Keratinocyte (primary cell): ENCODE measurements at places on chromosomes 13 and 19.

GRCh38 chr19:52961981-52962380, 700 bp downstream of the ZNF816 start:
- no peak for DNase-seq

- no peak for DNase-seq
Observed at GRCh38 chr19:46181388-46181779, 33.3 kb downstream of the IGFL2 start.

DNA sequence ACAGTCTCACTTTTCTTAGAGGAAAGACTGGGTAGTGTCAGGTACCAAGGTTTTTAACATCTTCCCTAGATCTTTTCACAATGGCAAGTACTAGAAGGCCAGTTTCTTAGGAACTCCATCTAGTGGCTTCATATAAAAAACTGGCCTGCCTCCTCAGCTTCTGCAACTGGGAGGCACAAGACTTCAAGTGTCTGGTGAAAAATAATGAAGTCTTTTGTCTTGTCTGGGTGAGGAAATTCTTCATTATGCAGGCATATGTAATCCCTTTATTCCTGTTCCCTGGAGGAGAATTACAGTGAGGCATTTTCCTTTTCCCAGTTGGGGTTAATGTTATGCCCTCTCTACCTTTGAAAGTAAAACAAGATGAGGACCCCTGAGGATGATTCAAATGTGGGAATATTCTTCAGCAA, 300.5 kb downstream of the NALCN start:
- DNase-seq, result no peak

GRCh38 chr19:27717825-27718224, 1495.1 kb downstream of the UQCRFS1 start:
- DNase-seq, result no peak

- no peak for DNase-seq
Observed at GRCh38 chr19:52599241-52599640, 29.2 kb downstream of the ZNF701 start.

GRCh38 chr19:58044391-58044790, 10.6 kb downstream of the ZSCAN1 start:
- DNase-seq, result no peak

GRCh38 chr13:39875111-39875987, 219.9 kb downstream of the COG6 start:
- DNase-seq, result no peak

DNA sequence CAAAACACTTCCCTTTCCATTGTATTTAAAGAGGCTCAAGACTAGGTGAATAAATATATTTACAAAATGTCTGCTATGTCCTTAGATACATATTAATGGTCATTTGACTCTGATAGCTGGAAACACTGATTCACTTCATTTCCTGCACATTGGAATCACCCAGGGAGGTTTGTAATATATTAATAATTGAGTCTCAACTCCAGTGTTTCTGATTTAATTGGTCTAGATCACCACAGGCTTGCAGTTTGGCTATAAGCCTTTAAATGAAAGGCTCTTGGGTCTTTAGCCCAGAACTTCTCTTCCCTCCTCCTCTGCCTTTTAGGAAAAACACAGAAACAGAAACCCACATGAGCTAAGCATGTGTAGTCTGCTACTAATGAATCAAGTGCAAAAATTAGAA, 378.0 kb downstream of the TBC1D4 start:
- no peak for DNase-seq

DNA sequence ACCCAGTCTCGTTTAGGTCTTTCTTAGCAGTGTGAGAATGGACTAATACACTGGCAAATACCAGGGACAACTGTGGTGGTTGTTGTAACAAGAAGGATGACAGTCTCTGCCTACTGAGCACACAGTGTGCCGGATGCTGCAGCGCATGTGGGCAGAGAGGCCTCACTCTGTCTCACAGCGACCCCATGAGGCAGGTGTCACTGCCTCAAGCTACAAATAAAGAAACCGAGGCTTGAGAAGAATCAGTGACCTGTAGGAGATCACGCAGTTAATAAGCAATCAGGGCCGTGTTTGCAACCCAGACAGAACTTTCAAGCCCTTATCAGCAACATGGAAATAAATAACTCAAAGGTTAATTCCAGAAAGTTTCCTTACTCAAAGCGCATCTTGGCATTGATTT, 40.5 kb upstream of the GAS6 start:
- no peak for DNase-seq

- DNase-seq, result peak; percentile 59
Observed at GRCh38 chr13:49444524-49445395, 686 bp downstream of the SETDB2 start.

GRCh38 chr19:10289836-10290356, at the start of gene ICAM5:
ICAM5 (plus strand) TSS chr19:10289952; CDS start chr19:10290044, 92 bp downstream.
- no peak for DNase-seq

GRCh38 chr13:93745884-93746283, 519.3 kb downstream of the GPC6 start:
- DNase-seq, result no peak

GRCh38 chr13:98778749-98779148, 26.3 kb upstream of the SLC15A1 start:
- no peak for DNase-seq

DNA sequence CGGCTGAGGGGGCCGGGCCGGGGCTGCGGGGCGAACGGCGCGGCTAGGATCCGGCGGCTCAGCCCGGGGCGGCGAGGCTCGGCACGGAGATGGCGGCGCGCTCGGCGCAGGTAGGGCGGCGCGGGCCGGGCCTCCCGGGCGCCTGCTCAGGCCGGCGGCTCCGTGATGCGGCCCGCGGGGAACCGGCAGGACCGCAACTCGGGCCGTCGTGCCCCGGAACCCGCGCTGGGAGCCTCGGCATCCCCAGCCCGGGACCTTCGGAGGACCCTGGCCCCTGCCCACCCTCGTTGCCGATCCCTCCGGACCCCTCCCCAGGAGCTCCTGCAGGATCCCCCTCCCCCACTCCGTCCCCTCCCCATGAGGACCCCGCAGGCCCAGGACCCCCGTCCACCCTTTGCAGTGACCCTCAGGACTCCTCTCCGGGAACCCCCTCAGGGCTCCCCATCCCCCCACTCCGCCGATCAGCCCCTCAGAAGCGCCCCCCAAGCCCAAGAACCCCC, 304 bp downstream of the EVI5L start:
- DNase-seq, result no peak

DNA sequence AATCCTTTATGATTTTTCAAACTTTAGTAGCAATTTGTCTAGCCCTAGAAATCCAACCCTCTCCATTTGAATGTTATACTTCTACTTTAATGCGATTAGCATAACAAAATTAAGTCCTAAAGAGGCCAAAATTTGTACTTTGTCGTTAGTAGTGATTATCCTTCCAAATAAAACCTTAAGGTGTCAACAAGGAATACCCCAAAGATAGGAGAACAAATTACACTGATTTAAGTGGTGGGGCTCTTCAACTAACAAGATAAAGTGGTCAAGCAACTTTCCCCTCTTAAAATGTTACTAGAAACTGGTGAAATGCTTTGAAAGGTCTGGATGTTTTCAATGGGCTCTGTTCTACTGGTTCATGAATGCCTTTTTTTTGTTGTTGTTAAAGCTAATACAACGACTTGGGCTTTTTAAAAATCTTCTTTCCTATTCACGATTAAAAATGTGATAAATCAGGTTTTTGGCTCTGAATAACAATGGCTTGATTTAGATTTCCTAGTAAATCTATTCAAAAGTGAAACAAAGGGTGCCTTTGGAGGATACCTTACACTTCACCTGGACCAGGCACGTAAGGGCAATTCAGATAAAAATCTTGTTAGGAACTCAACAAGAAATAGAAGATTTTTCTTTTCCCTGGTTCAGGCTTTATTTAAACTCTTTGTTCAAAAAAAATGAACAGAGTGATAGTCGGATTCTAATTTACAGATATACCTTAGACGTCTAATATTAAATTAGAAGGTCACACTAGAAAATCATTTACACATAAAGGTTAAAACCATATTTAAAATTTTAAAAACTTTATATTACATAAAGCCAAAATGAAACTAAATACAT, 3.1 kb downstream of the SOX21 start:
- DNase-seq, result no peak

GRCh38 chr19:22783651-22784410, at the start of gene ZNF99:
ZNF99 (minus strand) TSS chr19:22784151; CDS start chr19:22784016, 135 bp downstream.
- DNase-seq, result no peak

DNA sequence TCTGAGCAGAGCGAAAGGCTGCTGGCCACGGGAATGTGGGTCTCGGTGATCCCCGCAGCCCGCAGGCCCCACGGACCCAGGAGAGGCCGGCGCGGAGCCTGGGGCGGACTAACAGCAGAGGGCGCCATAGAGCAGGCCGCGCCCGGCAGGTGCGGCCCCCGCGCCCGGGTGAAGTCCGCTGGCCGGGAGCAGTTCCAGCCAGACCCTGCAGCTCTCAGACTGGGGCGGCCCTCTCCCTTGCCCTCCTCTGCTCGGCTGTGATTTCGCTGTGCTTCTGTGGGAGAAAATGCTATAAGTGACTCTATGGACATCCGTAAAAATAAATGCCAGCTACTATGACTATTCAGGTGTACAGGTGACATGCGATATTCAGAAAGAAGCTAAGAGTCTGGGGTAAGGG, 37.7 kb downstream of the GSX1 start:
- DNase-seq, result no peak

- DNase-seq, result no peak
Observed at GRCh38 chr19:48051335-48052033, 7.6 kb upstream of the CABP5 start.

DNA sequence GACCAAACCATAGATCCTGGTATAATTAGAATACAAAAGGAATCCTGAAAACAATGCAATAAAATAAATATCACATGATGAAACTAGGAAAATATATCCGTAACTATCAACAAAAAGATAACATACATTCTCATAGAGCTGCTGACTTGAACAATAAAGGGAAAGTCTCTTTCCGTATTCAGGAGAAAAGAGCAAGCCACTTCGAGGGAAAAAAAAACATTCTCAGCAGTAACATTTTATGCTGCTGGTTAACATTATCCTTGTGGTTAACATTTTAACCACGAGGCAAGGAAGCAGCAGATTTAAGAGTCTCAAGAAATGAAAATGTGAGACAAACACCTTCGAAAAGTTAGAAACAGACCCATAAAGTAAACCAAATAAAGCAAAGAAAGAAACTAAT, 25.8 kb downstream of the NALCN start:
- no peak for DNase-seq

GRCh38 chr13:68439817-68440216, 1209.7 kb upstream of the PCDH9 start:
- no peak for DNase-seq

- DNase-seq, result no peak
Observed at GRCh38 chr13:23386533-23386932, 47.0 kb downstream of the SACS start.

- DNase-seq, result no peak
Observed at GRCh38 chr19:44627631-44628030, 14.3 kb downstream of the IGSF23 start.

- no peak for DNase-seq
Observed at GRCh38 chr19:1400281-1401137, 833 bp downstream of the GAMT start.

DNA sequence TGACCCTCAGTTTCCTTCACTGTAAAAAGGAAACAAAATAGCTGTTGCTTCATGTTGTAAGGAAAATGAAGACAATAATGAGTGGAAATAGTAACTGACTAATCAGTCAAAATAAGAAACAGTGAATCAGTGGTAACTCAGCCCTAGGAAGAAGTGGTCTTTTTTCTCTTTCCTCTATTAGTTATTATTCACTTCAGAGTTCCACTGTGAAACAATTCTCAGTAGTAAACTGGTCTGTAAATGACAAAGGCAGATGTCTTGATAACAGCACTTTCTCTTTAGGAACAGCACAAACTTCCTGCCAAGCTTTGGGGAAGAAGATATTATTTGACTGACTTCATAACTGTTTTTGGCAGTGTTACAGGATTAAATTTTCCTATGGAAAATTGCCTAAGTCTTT, 600.5 kb upstream of the KLHL1 start:
- no peak for DNase-seq
